ENCODE measurements at places on chromosomes 7 and 10.

DNA sequence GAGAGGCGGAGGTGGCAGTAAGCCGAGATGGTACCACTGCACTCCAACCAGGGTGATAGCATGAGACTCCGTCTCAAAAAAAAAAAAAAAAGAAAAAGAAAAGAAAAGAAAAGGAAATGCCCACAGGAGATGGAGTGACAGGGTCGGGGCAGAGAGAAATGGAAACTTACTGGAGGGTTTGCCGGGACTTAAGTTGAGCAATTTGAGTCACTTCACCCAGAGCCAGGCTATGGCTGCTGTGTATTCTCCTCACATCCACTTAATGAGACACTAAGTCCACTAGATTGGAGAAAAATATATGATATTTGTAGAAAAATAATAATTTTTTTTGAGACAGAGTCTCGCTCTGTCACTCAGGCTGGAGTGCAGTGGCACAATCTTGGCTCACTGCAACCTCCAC, 4.6 kb upstream of the PFKFB3 start:
- DNase-seq = no peak

- DNase-seq = no peak
Observed at GRCh38 chr7:12833829-12834228, 146.4 kb downstream of the ARL4A start.

DNA sequence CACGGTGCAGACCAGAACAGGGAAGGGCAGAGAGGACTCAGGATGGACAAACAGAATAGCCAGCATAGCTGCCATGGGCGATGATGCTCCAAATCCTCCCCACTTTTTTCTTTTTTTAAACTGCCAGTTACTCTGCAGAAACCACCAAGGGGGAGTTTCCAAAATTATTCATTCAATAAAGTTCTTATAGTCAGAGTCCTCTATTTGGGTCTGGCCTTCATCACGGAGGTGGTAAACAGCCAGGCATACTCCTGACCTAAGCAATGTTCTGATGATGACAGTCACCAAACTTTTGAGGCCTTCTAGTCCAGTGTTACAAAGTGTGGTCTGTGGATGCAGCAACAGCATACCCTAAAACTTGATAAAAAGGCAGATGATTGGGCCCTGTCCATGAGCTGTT, 12.3 kb downstream of the RAPGEF5 start:
- no peak for DNase-seq

- DNase-seq = no peak
Observed at GRCh38 chr7:75823198-75823910, 9.7 kb upstream of the CCL24 start.

DNA sequence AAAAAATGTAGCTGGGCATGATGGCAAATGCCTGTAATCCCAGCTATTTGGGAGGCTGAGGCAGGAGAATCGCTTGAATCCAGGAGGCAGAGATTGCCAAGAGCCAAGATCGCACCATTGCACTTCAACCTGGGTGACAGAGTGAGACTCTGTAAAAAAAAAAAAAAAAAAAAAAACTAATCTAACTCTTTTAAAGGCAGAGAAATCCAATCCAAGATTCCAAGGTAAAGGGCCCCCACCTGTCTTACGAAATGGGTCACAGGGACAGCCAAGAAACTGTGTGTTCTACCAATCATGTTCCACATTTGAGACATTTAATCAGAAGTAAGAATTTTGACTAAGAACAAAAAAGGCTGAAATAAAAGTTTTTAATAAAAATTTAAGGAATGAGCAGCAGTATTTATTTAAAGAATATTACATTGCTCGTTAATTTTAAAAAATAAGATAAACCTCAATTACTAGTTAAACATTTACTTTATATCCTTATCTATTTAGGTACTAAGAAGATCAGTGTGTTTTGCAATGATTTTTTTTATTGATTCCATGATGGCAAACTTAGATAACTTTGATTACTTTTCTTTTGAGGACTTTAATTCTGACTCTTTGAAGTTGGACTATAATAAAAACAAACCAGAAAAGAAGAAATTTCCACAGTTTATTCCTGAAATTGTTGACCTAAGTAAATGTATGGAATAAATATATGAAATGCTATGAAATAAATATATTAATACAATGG, 6.7 kb upstream of the OAT start:
- DNase-seq = no peak

GRCh38 chr10:43206391-43207235, 60.3 kb downstream of the RASGEF1A start:
- DNase-seq = no peak

DNA sequence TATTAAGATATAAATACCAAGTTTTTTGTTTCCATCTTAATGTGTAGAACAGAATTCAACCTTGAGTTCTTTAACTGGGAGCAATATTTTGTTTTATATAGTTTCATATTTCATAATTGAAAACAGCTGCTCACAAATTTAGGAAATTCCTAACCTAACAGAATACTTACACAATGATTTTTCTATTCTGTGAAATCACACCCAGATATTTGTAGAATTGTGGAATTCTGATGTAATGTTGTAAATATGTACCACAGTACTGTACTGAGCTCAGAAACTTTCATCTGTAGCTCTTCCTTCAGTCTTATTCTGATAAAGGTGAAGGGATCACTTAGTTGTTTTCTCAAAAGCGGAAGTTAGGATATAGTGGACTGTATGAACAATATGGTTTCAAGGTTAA, 143.4 kb upstream of the GLI3 start:
- DNase-seq = no peak

DNA sequence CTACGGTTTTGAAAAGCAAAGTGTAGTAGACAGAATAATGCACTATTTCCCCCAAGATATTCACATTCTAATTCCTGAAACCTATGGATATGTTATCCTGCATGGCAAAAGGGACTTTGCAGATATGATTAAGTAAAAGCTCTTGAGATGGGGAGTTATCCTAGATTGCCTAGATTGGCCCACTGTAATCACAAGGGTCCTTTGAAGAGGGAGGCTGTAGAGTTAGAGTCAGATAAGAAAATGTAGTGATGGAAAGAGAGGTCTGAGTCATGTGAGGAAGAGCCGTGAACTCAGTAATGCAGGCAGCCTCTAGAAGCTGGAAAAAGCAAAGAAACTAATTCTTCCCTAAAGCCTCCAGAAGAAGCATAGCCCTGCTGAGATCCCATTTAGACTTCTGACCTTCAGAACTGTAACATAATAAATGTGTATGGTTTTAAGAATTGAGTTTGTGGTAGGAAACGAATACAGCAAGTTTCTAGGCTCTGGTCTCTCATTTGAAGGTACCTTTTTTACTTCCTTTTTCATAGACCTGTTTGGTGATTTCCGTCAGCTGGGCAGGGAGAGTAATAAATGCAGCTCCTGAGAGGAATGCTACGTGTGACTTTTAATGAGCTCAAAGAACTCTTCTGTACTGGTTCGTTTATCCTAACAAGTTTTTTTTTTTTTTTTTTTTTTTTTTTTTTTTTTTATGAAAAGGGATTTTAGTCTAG, 41.9 kb upstream of the NXPH1 start:
- DNase-seq = no peak

DNA sequence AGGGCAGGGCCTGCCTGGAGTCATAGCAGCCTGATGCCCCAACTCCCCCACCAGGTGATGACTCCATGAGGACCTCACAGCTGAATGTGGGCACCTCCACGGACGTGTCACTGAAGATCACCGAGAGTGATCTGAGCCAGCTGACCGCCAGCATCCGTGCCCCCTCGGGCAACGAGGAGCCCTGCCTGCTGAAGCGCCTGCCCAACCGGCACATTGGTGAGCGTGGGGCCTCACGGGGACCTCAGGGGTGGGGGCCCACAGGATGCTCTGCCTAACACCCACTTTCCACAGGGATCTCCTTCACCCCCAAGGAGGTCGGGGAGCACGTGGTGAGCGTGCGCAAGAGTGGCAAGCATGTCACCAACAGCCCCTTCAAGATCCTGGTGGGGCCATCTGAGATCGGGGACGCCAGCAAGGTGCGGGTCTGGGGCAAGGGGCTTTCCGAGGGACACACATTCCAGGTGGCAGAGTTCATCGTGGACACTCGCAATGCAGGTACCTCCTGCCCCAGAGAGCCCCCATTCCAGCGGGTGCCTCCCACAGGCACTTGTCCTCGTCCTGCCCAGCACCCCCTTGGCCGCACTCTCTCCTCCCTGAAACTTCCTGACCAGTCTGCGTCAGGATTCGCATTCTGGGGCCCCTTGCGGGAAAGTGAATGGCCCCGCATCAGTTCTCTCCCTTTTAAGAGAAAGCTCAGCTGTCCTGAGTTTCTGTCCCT, 10.0 kb upstream of the ATP6V1F start:
- no peak for DNase-seq

Data from stimulated activated CD8-positive, alpha-beta memory T cell treated with anti-CD3 and anti-CD28 coated beads, Interleukin-7, amount 100 ng/mL, for 1 hour (primary cell).